ENCODE measurements at places on chromosomes 6 and 20. TPM values are rescaled to one million over a fixed set of nuclear protein-coding genes. Genes with fewer than 3 reads are reported as not detected.

BANF2 gene
- not detected for polyA plus RNA-seq

DNA sequence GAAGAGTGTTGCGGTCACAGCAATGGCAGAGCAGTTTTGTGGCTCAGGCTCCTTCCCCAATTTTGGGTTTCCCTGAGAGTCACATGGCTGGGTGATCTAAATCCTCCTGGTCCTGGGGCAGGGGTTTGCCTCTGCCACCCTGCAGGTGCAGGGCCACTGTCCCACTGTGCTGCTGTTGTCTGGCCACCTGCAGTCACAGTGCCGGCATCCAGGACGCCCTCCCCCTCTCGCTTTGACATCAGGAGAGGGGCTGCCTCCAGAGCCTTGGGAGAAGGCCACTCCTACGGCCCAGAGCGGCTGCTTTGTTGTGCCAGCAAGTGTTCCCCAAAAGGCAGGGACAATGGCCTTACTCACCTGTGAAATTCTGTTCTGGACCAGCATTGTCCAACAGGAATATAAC is 449.0 kb downstream of the QKI start:
- H3K27ac ChIP-seq = no peak overlapping the region
- no peaks in the 10 kb centered on the region for H3K36me3 ChIP-seq
- H3K4me3 ChIP-seq = no peak overlapping the region
- no peaks in the 10 kb centered on the region for H3K27me3 ChIP-seq

DNA sequence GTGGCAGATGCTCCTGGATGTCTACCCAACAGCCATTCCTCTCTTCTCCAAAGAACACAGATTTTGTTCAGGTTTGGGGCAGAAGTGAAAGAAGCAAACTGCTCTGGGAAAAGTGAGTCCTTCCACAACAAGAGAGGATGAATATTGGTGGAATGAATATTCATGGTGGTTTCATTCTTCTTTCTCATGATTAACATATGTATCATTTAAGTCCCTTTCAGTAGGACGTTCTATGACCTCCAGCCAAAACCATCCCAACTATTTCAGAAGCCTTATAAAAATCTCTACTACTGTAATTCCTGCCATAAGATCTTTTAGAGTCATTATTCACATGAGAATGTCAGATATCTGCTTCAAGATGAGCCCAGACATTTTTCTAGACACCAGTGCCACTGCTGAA is 44.4 kb downstream of the MDN1 start:
- H3K4me3 ChIP-seq = no peak overlapping the region
- peaks cover 10% of the 10 kb centered on the region for H3K36me3 ChIP-seq
- DNase-seq = no peak
- no peak overlapping the region for H3K27ac ChIP-seq
- H3K4me1 ChIP-seq = no peaks in the 10 kb centered on the region

- peak; percentile 87 for DNase-seq
- peaks cover 4% of the 10 kb centered on the region for H3K4me1 ChIP-seq
- no peaks in the 10 kb centered on the region for H3K27me3 ChIP-seq
- no peaks in the 10 kb centered on the region for H3K36me3 ChIP-seq
- peak overlapping the region; percentile 96 for H3K27ac ChIP-seq
Observed at GRCh38 chr20:36461600-36462439, 79.5 kb upstream of the MYL9 start.

SLC16A10 gene
- polyA plus RNA-seq = 5.9 TPM

GRCh38 chr6:127582777-127583462 is 5.9 kb downstream of the C6orf58 start:
- DNase-seq = no peak
- H3K27me3 ChIP-seq = no peaks in the 10 kb centered on the region
- no peak overlapping the region for H3K4me3 ChIP-seq
- no peaks in the 10 kb centered on the region for H3K36me3 ChIP-seq

PROKR2 gene
- polyA plus RNA-seq = not detected
